ENCODE measurements at places on chromosomes 5 and 9.

DNA sequence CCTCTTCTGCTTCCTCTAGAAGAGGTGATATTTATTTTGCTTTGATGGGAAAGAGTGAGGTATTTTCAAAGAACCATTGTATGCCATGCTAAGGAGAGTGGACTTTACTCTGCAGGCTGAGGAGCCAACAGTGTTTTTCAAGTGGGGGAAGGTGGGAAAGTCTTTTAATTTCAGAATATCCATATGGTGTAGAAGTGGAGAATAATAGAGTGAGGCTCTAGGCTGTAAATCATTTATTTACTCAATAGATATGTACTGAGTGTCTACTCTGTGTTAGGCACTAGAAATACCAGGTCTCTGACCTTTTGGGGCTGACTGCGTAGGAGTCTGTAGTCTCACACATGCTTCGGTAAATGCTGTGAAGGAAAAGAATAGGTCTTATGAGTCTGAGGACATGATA, 30.7 kb upstream of the TENT2 start:
- no peak for DNase-seq

- DNase-seq = no peak
These were observed 487.5 kb upstream of the GRIN3A start for GRCh38 chr9:102225841-102226441.

GRCh38 chr5:72138943-72139521, 31.8 kb downstream of the MAP1B start:
- no peak for DNase-seq

GRCh38 chr9:84655447-84655846, 14.1 kb upstream of the NTRK2 start:
- DNase-seq = no peak

- DNase-seq = no peak
These were observed 73.5 kb upstream of the LRRTM2 start for GRCh38 chr5:138948471-138949222.

DNA sequence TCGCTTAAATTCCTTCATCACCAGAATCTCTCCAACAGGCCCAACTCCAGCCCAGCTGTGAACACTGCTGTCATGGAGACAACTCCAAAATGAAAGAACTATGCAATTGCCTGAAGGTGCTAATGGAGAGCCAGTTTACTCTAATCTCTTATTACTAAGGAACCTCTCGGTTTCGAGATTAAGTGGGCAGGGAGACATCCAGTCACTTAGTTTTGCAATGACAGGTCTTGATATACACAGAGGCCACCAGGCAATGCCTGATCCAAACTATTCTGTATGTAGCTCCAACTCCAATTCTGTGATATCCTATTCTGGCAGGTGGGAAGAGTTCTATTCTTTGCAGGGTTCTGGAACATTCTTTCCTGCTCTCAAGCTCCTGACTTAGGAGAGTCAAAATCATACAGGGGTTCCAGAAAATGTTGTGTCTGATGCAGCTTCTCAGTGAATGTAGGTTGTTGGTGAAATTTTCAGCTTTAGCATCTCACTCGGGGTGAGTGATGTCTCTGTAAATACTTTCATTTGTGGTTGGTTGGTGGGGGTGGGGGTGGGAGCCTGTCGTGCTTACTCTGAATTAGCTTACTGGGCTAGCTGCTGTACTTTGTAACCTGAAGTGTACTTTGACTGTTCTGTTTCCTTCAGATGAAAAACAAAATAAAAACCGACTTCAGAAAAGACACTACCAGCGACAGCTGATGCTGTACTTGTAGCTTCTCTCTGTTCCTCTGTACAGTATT, 170.9 kb downstream of the PALM2AKAP2 start:
- no peak for DNase-seq

DNA sequence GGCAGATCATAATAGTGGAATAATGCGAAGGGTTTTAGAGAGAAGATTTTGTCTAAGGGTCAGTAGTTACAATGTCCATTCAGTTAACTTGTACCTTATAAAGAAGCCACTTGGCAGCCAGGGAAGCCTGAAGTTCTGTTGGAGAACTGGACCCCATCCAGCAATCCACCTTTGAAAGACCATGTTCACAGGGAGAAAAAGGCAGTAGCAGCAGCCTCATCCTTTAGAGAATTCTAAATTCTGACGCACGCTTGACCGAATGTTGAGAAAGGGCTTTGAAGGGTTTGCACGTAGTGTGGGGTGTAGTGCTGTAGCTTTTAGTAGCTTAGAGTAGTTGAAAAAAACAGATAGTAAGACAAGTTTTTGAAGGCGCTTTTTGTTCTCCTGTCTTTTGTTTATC, 42.8 kb downstream of the MCCC2 start:
- DNase-seq = no peak

DNA sequence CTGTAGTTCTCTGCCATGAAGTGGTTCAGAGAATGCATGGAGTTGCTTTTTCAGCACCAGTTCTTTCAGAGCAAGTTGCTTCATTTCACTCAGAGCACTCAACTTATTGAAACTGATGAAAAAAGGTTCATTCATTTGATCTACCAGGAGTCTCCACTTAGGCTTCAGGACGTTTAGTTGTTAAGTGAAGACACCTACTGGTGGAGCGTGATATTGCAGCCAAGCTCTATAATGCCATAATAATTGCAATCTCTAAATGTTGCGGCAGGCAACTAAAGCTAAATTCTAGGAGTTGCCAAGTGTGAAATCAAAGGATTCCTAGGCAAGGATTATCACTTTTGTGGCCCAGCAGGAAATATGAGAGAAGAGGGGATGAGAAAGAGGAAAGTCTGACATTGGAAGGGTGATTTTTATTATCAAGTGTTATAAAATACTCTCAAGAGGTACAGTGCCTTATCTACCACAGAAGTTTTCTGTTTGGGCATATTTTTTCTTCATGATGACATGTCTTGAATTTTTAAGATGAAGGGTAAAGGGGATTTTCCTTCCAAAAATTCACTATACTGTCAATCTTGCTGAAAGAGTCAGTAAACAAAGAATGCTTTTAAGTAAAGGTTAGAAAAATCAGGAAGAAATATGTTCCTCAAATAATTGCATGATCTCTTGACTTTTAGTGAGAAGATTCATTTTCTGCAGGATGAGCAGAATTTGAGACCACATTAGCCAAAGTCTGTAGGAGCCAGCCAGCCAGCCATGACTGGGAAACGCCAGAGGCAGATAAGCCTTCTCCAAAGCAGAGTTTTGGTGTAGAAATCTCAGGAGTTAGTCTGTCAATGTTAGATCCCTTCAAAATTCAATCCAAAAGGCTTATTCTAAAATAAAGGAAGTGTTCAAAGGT, 83.4 kb downstream of the SH3PXD2B start:
- DNase-seq = no peak

DNA sequence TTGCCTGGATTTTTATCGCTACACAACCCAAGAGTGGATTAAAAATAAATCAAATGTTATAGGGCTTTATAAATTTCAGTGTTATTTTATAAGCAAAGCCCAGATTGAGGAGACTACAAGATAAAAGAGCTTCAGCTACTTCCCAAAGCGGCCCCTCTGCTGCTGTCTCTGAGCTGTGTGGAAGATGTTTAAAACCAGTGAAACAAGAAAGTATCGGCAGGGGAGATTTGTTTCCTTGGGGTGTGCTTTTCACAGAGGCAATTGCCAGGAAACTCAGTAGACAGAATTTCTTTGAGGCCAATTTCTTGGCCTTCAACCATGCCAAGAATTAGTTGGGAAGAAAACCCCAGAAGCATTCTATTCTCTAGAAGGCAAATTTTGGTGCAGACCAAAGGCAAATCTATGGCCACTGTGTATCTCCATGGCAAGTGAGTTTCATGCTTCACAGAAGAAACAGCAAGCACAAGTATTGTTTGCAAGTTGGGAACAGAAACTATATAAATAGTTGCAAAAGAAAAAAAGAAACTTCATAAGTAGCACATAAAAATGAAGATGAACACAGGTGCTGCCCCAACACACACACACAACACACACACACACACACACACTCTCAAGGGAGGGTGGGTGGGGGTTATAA, 197.2 kb downstream of the PARP8 start:
- DNase-seq = no peak

DNA sequence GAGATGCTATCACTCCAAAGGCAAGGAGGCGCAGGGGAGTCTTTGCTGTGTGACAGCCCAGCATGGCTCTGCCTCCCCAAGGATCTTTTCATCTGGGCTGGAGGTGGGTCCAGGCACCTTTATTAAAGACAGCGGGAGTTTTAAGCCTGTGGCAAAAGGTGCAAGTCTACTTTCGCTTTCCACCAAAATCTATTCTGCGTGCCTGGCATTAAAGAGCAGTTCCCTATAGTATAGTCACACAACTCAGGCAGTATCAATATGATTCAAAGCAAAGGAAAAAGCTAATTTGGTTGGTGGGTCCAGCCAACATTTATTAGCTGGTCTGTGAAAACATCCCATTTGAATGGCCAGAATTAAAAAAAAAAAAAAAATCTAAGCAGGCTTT, 398.7 kb downstream of the EBF1 start:
- DNase-seq = no peak

- no peak for DNase-seq
These were observed 212.1 kb downstream of the TLR4 start for GRCh38 chr9:117916291-117916690.

DNA sequence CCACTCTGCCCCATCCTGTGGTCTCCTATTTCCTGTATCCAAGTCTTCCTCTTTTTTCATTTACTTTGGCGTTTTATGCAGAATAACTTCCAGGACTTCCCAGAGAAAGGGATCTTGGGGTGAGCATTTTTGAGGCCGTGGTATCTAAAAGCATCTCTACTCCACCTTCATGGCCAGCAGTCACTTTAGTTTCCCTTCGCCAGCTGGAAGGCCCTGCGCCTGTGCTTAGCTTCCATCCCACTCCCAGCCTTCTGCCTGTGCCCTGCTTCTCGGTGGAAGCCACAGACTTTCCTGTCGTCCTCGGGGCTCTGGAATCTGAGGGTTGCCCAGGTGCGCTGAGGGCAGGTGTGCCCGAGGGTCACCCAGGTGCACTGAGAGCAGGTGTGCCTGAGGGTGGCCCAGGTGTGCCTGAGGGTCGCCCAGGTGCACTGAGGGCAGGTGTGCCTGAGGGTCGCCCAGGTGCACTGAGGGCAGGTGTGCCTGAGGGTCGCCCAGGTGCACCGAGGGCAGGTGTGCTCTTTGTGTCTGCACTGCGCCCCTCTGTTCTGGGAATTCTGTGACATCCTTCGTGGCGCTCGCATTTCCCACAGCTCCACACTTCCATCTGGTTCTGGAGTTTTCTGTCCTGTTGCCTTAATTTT, 32.4 kb upstream of the LRRC14B start:
- no peak for DNase-seq

GRCh38 chr5:42756606-42757601, at the start of gene CCDC152:
Gene CCDC152, plus strand, starts transcription at chr5:42756818. Its CDS starts 2,304 bp downstream, at chr5:42759122.
- no peak for DNase-seq

DNA sequence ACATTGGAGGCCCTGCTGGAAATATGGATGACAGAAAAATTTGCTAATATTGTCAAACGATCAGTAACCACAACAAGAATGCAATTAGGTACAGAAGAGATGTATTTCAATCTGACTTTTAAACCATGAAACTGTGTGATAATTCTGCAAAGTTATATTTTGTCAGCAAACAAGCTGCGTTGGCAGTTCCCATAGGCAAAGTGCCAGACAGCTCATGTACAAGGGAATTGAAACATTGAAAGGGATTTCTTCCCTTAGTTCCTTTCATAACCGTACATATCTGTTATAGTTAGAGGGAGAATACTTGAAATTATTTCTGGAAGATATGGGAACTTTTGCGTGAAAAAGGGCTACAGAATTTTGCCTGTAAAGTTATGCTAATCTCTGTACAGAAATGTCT, 419.4 kb upstream of the PTGER4 start:
- DNase-seq = no peak

- DNase-seq = no peak
These were observed 66.1 kb downstream of the OSMR start for GRCh38 chr5:38911933-38912332.

DNA sequence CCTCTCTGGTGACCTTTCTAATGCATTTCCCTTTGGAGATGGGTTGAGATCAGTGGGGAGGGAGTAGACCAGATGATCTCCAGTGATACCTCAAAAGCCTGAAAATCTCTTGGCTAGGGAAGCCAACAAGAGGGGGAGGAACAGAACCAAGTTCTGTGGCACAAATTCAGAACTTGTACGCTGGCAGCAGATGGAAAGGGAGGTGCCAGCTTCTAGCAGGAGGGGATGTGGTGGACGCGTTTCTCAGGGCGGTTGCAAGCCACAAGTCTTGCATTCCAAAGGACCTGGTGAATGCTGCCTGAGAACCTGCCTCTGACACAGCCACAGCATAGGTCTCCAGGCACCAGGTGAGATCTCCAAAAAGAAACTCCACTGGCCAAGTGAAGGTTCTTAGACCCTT, 13.4 kb downstream of the SLIT3 start:
- no peak for DNase-seq

DNA sequence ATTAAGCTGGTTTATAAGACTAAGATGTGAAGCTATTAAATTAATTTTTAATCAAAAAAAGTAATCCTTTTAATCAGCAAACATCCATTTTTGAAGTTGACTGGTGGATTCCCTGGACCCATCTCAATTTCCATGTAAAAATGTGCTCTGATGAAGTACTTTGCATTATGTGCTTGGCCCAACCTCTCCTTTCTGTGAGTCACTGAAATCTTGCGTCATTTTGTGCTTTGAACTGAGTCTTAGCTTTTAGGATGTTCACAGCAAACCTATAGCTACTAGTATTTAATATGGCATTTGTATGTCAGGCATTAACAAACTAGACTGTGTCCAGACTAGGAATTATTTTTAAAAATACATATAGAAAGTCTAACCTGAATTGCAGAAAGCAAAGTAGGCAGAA, 55.0 kb upstream of the CDH12 start:
- DNase-seq = no peak

- no peak for DNase-seq
These were observed 133.7 kb downstream of the PLPPR1 start for GRCh38 chr9:101162231-101162630.

- DNase-seq = no peak
These were observed 6.1 kb downstream of the ZDHHC21 start for GRCh38 chr9:14687042-14687719.

GRCh38 chr5:180352116-180353047, 754 bp downstream of the GFPT2 start:
- DNase-seq = no peak

GRCh38 chr9:111533099-111533790, 8.3 kb downstream of the ZNF483 start:
- DNase-seq = no peak

DNA sequence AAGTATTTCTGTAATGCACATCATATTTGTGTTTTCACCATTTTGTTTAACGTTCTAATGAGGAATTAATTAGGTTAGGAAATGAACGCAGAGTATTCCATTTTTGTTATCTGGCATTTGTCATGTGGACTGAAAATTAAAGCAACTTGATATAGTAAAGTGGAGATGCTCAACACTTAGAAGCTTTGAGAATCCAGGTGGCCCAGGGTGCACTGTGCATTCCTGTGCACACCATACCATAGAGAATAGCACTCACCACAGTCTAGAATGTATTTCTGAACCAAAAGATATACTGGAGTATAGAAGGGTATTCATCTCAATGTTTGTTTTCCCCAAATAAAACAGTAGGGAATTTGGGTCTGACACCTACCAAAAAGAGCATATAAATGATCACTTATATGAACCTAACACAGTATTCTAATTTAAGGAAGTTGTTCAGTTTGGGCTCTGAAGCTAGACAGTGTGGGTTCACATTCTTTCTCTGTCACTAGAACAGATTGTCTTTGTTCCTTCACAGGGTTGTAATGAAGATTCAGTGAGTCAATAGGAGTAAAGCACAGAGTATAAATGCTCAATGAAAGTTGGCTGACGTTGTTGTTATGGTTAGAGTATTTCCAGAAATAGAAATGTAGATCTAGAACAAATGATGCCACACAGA, 125.6 kb upstream of the DMRT1 start:
- no peak for DNase-seq
